Coronary artery (tissue), 2 donors: ENCODE measurements at places on chromosomes 4 and X.

GRCh38 chr4:48575964-48576363, 85.9 kb downstream of the ZAR1 start:
- no peak for DNase-seq

DNA sequence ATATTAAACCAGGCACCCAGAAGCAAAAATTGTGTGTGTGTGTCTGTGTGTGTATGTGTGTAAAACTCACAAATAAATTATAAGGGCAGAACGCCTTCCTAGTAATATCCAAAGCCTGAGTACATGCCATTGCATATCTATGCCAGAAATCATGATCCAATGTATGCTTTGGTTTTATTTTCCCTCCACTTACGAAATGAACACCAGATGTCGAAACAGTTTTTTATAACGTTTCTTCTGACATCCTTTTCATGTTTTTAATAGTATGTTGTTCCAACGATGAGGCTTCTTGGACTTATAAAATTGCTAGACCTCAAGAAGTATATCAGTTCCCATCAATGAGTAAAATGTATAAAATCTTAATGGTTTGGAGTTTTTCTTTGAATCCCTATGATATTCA, 55.4 kb downstream of the KCNIP4 start:
- no peak for DNase-seq

DNA sequence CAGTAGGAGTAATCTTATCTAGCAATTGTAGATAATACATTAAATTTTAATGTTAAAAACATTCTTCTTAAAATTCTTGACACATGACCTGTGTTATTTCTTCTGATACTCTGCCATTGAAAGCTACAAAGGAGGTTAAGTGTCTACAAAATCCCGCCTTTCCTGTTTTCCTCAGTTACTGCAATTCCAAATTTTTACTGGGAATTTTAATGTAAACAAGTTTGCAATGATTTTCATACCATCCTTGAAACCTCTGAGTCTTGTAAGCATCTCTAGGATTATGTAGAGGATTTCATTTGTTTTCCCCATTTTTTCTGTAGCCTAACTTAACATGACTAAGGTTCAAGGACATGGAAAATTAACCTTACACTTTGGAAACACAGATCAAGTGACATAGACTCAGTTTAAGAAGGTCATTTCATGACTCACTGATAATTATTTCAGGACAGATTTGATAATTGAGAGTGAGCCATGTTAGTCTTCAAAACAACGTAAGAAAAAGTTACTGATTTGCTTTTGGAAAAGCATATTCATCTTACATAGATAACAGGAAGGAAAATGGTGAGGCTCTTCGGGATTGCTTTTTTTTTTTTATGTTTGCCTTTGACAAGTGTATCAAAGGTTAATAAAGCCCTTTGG, 39.6 kb upstream of the PDLIM5 start:
- DNase-seq: no peak

DNA sequence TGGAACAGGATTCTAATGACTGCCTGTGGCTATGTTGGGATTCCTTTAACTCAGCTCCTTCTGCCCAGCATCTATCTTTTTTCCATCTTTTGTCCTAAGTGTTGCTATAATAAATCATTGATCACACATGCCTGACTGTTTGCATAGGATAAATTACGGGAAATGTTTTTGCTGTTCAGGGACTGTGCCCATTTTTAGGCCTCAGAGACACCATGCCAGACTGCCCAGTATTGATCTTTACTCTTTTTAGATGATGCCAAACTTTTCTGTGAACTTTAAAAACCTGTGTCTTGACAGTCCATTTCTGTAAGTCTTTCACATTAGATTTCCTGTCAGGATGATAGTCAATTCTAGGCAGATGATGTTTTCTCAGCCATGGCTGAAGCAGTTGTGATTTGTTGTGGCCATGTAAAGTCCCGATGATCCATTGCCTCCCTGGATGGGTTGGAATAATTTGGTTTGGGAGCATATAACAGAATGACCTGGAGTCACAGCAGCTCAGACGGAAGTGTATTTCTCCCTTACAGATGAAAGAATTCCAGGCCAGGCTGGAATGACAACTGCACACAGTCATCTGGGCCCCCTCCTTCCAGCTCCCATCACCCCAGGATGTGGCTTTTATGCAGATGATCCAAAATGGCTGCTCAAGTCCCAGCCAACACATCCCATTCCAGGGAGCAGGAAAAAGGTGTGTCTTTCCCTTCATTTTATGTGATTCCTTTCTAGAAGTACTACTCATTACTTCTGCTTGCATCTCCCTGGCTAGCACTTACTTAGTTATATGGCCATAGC, 3.4 kb downstream of the HTT-AS start:
- no peak for DNase-seq

DNA sequence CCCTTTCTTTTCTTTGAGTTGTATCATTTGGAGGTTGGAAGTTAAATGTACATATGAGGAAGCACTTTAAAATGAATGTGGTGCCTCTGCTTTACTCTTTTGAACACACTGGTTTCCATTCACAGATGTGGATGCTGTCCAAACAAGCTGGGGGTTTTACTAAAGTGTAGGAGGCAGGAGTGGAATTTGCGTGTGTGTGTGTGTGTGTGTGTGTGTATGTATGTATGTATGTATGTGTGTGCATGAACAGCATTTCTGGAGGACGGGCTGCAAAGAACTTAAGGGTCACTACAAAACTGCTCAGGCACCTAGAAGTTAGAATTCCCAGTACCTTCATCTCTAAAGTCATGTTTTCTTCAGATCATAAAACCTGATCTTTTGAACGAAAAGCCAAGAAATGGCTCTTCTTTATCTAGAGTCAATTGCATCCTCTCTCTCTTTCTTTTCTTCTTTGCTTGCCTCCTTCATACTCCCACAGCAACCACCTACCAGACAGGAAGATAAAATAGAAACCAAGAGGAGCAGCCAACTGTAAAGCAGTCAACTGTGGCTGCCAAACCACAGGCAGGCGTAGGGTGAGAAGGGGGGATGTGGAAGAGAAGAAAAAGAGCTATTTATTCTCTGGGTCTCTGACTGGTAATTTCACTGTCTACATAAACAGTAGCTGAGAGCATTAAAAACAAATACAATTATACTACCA, 177.0 kb upstream of the RASGEF1B start:
- DNase-seq: no peak

GRCh38 chr4:150567070-150567469, 14.9 kb upstream of the MAB21L2 start:
- DNase-seq: no peak

DNA sequence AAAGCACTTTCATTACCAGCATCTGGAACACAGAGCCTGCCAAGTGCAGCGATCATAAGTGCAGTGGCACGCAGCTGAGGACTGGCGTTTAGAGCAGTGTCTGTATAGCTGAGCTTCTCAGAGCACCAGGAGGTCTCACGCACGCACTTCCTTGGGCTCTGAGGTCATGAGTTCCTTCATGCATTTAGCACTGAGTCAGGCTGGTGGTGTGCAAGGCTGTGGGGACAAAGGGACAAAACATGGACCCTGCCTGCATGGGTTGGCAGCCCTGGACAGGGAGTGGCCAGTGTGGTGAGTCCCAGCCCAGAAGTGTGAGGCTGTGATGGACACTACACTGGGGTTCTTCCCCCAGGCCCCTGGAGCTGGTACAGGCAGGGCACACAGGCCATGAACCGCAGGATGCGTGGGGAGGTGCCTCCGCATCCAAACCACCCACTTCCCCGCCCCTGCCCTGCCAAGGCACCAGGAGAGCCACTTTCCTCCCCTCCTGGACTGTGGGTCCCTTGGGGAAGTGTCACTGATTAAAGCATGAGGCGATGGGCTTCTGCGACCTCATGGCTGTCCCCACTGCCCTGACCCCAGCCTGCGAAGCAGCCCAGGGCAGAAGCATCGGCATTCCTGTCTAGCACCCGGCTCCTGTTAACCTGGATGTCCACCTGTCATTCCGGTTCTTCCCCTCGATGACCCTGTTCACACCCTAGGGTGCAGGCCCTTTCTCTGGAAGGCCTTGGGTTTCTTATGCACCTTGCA, 37.2 kb upstream of the GPR78 start:
- no peak for DNase-seq

DNA sequence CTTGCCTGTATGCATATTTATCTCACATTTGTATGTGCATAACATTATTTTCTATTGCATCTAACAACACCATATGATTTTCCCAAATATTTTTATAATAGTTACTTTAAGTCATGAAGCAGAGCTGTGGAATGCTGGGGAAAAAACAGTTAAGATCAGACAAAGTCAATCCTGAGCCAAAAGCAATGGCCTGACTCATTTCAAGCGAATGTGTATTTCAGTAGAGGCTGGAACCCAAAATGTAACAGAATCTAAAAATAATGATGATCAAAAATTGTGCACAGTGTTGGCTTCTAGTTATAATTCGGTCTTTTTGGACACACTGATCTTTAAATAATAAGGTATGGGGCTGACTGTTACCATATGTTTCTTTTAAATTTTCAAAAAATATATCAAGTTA, 516.2 kb upstream of the ADGRL3 start:
- DNase-seq: no peak

DNA sequence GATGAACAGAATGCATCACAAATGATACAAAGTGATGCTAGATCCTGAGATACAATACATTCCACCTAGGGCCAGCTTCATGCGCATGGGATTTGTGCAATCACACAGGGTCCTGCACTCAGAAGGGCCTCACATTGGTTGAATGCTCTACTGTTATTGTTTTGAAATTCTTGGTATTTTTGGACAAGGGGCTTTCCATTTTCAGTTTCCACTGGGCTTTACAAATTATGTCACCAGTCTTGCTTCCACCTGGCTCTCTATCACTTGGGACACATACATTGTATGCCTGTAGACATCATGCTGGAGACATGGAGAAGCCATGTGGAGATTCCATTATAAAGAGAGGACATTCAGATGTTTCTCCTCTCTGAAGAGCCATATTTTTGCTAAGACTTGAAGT, 155.8 kb downstream of the NAA11 start:
- no peak for DNase-seq

DNA sequence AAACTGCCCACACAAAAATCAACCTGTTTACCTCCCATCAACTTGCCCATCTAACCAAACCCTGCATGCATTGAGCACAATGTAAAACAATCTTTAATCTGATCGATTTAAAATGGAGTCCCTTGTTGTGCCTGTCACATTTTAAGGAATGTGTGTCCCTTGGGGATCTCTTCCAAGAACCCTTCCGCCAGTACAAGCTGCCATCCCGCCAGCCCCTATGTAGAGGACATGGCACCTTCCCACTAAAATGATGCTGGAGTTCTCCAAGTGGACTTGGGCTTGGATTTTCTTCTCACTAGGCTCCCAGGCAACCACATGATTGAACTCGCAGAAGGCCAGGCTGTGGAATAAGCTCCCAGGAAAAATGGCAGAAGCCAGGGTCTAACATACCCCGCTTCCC, 45.8 kb upstream of the ENPP6 start:
- no peak for DNase-seq

GRCh38 chrX:22397566-22397965, 124.9 kb downstream of the CBLL2 start:
- no peak for DNase-seq

DNA sequence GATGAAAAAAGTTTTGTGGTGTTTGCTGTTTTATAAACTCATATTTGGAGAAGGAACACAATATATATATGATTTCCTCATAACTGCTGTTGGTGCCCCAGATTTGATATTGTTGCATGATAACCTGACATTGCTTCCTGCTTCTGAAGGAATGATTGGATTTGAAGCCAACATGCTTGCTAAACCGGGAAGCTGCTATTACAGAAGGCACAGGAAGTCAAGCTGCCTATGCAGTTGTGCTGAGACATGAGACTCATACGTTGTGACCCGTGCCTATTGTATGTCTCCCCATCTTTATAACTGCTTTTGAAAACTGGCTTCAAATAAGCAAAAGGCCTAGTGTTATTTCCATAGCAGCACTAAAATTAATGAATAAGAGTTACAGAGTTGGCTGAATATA, 32.9 kb downstream of the GAB1 start:
- DNase-seq: no peak

- no peak for DNase-seq
Measured at GRCh38 chr4:8545439-8545765, 34.8 kb upstream of the GPR78 start.

DNA sequence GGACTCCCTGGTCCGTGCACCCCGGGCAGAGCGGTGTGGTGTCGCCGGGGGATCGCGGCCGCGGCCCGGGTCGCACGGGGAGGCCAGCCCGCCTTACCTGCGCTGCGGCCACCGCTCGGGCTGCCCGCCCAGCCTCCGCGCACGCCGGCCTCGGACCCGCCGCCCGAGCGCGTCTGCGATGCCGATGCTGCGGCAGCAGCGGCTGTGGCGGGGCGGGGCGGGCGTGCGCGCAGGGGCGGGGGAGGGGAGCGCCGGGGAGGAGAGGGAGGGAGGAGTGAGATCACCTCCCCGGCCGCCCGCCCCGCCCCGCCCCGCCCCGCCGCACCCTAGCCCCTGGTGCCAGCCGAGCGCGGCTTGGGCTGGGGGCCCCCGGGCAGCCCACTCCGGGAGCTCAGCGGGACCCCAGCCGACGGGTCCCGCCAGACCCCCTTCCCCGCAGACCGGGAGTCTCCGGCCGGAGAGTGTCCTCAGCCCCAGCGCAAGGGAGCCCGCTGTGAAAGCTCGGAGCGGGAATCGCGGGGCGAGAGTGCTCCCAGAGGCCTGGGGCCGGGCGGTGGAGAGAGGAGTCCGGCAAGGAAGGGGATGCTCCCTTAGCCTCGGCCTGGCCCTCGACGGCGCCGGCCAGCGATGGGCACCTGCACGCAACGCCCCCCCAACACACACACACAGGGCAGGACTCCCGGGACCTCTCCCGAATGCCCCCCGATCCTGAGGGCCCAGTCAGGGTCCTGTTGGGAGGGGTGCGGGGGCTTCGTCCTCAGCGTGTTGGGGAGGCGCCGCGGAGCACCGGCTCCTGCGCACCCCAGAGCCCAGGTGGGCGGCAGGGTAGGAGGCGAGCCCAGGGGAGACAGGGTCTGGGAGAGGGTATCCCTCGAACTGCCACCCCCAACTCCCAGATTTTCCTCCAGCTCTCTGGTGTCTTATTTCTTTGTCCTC, at the start of gene L1CAM:
Gene L1CAM, minus strand, starts transcription at position 206 of the 936 bp plus-strand sequence. CDS start 10,337 bp downstream, outside the sequence.
- DNase-seq: no peak

DNA sequence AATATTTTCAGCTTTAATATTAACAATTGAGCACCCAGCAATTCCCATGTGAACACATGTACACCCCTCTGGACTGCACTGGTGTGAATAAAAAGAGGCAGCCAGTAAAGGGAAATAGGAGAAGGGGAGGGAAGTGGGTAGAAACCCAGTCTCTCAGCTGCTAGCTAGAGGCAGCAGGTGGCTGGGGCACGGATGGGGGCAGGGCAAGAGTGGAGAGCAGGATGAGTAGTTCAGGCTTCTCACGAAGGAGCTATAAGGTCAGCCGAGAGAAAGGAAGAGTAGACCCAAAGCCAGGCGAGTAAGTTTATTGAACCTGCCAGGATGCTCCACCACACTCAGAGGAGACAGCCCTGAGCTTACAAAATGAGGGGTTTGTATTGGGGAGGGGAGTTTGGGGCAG, 184.8 kb upstream of the MTMR8 start:
- DNase-seq: no peak

- DNase-seq: no peak
Measured at GRCh38 chrX:9184211-9184610, 150.3 kb upstream of the FAM9B start.
